ENCODE measurements at places on chromosomes 11 and 22.

GRCh38 chr22:20111045-20111688, 4.7 kb upstream of the RANBP1 start:
- peak; percentile 33 for DNase-seq

- DNase-seq: no peak
Measured at GRCh38 chr22:38953577-38954413, 3.6 kb upstream of the APOBEC3A start.

DNA sequence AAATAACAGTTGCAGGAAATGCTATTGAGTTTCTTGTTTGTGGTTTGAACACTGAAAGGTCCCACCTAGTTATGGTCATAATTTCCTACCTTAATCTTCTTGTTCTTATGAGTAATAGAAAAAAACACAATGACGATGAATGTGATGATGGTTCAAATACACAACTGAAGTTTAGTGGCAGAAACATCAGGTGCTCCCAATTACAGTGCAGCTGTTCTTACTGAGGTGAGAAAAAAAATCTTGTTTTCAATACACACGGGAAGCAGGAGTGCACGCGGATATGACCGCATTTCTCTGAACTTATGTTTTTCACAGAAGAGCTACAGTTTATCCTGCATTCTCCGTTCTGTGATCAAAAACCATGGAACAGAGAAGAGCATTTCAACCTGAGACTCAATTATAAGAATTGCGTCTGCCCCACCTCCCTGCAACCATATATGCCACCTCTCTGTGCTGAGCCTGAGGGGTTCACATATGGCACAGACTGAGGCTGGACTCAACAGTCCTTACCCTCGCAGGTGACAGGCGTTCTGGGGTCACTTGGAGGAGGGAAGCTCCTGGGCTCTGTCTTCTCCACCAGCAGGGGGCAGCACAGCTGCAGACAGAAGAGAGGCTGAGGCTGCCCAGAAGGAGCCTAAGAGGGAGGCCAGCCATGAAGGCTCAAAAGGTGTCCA, 99.7 kb upstream of the IGLL5 start:
- DNase-seq: peak; percentile 72

DNA sequence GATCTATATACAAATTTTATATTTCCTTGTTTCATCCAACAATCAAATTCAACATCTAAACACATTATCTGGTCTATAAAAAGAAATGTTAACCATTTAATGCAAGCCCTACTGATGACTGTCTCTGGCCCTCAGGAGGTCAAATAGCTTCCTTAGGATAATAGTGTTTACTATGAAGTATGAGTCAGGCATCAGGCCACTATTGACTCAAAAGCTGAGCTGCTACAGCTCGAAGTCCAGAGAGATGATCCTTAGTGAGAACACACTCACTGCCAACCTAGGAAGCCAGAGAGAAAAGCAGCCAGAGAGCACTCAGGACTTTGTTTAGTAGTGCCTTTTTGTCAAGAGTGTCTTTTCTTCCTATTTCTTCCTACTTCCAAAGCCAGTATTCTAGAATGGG, 171.8 kb downstream of the SOX6 start:
- DNase-seq: peak; percentile 50

GRCh38 chr11:15883455-15883920, 472.9 kb downstream of the SOX6 start:
- no peak for DNase-seq

DNA sequence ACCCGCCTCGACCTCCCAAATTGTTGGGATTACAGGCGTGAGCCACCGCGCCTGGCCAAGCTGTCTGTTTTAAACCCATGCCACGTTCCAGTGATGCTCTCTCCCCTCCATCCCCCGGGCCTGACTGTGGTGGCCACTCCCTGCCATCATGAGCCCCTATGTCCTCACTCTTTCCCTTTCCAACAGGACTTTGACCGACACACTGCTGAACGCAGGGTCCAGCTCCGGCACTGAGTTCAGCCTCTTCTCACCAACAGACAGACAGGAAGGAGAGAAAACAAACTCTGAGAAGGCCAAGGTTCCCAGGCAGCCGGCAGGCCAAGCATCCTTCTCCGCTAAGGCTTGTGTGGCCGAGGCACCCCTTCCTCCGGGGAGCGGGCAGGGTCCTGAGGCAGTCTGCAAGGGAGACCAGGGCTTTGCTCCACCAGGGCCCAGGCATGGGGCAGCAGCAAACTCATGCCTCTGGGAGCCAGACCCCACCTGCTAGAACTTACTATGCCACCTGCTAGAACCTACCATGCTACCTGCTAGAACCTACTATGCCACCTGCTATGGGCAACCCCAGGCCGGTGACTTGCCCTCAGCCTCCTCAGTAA, 152.7 kb downstream of the CRYBB2 start:
- DNase-seq: no peak

- no peak for DNase-seq
Measured at GRCh38 chr11:99271527-99271926, 250.8 kb downstream of the CNTN5 start.
